ENCODE measurements at places on chromosomes 4 and X.

GRCh38 chr4:97593248-97593647, 550.0 kb downstream of the STPG2 start:
- DNase-seq, result no peak

GRCh38 chr4:41532882-41533281, 5.1 kb upstream of the LIMCH1 start:
- DNase-seq, result no peak

- DNase-seq, result no peak
Observed at GRCh38 chrX:153984351-153985178, 12.0 kb downstream of the TMEM187 start.

GRCh38 chr4:123628288-123628687, 231.7 kb downstream of the SPRY1 start:
- DNase-seq, result no peak

GRCh38 chr4:109131559-109131958, 170.9 kb downstream of the COL25A1 start:
- no peak for DNase-seq

Measured in hepatic stellate cell (primary cell).